ENCODE measurements at places on chromosomes 16 and 17.

- no peak for DNase-seq
Observed at GRCh38 chr16:84785843-84786581, 33.8 kb upstream of the CRISPLD2 start.

DNA sequence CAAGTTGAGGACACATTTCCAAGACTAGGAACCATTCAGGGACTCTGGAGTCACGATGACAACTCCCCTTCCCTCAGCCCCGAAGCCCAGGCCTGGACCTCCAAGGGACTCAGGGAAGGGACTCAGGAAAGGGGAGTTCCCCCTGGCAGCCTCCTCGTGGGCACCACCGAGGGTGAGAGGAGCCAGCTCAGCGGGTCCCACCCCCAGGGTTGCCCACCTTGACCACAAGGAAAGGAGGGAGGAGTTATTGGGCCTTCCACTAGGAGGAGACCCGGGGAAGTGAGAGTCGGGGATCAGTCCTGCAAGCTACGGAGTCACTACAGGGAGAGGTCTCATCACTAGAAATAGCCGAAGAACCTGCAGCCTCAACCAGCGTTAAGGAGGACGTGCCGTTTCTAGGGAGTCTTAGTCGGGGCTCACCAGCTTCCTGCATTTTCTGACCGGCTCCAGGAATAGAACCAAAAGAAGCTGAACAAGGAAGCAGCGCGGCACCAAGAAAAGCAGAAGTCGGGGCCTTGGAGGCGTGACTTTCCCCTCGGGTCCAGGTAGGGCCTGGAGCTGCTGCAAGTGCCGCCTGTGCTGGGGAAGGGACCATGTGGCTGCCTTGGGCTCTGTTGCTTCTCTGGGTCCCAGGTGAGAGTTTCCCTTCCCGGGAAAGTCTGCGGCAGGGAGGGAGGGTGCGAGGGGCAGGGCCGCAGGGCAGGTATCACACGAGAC is at the start of gene CD300A:
Gene CD300A, plus strand, starts transcription at position 524 of the 717 bp plus-strand sequence. Its CDS starts 70 bp downstream, at position 594.
- no peak for DNase-seq

DNA sequence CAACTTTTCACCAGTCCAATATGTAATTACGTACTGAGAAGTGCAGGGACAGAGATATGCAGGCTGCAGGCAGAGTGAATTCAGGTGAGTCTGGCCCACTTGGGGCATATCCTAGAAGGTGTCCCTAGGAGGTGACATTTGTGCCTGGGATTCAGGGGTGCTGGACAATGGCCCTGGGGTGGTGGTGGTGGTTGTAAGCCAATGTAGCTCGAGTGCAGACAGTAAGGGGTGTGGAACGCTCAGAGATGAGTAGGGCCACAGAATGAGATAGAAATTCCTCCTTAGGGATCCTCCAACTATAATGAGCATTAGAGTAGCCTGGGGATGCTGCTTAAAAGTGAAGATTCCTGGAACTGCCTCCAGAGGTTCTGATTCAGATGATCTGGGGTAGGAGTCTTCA is 221.7 kb upstream of the MPHOSPH6 start:
- no peak for DNase-seq

- DNase-seq: no peak
Observed at GRCh38 chr17:13756763-13757162, 155.0 kb upstream of the HS3ST3A1 start.

DNA sequence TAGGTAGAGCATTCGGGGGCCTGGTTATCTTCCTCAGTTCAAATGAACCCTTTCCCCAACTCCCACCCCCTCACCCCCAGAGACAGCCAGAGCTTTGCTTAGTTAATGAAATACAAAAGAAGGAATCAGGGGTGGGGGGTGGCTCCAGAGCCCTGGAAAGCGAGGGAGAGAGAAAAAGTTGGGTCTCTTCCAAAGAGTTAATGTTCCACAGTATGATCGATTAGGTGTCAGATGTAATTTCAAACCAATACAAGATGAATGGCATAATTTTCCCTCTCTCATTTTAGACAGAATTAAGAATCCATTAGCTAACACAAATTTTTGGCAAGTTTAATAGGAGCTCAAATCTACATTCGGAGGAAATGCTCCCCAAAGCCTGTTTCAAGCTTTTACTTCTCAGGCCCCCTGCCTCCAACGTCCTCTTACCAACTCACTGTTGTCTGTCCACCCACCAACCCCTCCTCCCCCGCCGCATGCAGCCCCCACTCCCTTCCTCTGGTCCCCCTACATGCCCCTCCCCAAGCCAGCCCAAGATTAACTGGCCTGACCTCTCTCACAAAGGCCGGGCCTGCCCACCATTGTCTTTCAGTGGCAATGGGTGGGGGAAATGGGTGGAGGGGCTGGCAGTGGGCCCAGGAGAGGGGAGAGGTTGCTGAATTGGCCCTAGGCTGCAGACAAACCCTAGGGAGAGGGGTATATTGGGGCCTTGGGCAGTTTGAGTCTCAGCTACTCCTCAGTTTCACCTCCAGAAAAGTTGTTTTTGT is 28.2 kb downstream of the NEUROD2 start:
- no peak for DNase-seq

DNA sequence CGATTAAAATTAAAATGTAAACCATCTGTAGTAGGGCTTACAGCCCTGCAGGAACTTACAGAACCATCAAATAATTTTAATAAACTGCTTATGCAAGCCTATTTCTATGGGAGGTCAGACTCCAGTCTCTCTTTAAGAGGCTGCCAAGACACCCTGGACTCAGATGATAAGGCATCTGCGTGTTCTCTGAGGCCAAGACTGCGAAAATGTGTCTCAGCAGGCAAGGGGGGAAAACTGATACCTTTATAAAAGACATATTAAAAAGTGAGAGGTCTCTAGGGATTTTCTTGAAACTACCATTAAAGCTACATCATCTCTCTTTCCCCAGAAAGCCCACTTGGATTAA is 32.2 kb downstream of the MPHOSPH6 start:
- no peak for DNase-seq
